Fibroblast of skin of right quadriceps (primary cell): ENCODE measurements at places on chromosomes 13 and 19.

- DNase-seq = peak; percentile 51
Measured at GRCh38 chr13:51148952-51149573, 38.0 kb upstream of the C13orf42 start.

DNA sequence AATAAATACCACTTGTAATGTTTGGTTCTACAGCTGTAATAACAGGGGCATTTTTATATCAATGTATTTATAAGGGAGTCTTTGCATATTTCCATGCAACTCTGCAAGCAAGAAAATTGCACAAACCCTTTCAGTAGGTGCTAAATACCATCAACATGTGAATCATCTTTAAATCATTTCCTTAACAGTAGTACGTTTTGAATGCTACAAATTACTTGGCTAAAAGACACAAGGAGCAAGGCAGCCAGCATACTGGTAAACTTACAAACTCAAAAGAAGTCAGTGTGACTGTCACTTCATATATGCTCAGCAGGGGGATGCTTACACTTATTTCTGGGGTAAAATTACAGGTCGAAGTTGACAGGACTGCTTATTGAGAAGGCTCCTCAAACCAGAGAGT is 402.4 kb downstream of the EFNB2 start:
- peak; percentile 90 for DNase-seq

DNA sequence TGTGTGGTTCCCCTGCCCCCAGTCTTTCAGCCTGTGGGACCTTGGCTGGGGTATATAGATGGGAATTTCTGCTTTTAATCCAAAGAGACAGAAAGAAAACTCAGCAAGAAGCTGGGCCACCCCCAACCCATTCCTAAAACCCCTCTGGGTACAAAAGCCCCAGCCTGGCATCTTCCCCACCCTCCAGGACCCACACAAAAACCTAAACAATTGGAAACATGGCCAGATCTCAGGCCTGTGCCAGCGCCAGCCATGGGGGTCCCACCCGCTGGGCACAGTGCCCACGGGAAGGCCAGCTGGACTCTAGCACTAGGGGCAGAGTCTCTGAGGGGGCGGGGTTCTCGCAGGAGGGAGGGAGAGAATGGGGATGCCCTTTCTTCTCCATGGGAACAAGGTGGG is 8.6 kb downstream of the LYL1 start:
- no peak for DNase-seq

DNA sequence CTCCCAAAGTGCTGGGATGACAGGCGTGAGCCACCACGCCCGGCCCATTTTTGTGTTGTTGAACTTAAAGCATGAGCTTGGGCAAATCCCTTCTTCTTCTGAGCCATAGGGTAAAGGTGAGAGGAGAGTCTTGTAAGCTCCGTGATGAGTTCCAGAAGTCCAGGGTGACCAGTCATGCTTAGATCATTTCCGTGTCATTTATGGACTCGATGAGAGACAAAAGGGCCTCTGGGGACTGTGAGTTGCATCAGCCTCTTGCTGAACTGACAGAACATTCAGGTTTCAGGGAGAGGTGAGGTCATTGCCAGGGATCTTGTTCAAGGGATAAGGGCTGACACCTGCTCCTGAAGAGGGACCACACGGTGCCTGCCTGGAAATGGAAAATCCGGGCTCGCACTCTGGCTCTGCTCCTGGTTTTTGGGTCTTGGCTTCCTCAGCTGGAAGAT is 53.6 kb downstream of the GADD45B start:
- DNase-seq = peak; percentile 96

GRCh38 chr19:3234800-3235199 is 10.3 kb downstream of the CELF5 start:
- no peak for DNase-seq

GRCh38 chr19:13961826-13962698 is 9.8 kb downstream of the DCAF15 start:
- DNase-seq = no peak

DNA sequence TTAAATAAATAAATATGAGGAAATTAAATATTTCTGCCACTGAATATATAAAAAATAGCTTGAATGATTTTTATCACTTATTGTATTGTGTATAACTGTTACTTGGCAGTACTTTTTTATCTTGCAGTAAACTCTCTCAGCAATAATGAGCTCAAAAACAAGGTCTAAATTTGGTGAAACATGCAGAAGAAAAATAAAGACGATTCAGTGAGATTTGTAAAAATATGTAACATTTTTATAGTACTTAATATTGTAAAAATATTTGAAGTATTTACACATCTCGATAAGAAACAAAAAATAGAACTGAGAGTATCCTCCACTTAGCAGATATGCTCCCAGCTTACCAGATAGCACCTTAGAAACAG is 120.6 kb upstream of the MLNR start:
- DNase-seq = no peak

- DNase-seq = no peak
Measured at GRCh38 chr13:114123876-114124275, 8.5 kb downstream of the RASA3 start.

DNA sequence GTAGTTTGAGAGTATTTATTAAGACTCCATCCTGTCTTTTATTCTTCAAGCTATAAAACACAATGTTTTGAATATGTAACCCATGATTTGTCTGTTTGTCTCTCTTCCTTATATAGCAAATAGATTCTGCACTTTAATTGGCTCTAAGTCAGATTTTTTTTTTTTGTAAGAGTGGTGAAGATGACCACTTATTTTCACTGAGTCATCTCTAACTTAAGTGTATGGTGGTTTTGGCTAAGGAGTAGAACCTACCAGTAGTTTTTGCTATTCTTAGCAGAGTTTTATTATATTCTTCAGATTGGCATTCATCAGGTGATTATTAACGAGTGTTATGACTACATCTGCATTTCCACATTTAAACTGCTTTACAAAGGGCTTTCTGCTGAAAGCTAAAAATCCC is 194.7 kb downstream of the LMO7 start:
- DNase-seq = peak; percentile 65

DNA sequence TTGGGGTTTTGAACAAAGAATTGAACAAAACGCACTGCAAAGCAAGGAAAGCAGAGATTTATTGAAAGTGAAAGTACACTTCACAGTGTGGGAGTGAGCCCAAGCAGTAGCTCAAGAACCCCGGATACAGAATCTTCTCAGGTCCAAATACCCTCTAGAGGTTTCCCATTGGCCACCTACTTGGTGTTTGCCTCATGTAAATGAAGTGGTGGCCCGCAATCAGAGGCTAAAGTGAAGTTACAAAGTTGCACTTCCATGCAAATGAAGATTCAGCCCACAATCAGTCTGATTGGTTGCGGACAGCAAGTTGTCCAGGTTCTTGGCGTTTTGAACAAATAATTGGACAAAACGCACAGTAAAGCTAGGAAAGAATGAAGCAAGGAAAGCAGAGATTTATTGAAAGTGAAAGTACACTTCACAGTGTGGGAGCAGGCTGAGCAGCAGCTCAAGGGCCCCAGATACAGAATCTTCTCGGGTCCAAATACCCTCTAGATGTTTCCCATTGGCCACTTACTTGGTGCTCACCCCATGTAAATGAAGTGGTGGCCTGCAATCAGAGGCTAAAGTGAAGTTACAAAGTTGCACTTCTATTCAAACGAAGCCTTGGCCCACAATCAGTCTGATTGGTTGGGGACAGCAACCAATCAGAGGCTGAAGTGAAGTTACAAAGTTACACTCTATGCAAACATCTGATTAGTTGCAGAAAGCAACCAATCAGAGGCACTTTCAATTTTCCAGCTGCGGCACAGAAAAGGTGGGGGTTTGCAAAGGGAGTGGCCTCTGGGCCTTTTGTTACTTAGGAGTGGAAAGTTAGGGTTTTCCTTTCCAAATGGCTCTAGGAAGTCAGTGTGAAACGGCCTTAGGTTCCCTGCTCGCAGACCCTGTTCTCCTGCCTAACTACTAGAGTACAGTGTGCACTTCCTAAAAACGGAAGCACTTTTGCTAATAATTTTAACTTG is 4.8 kb upstream of the TM9SF2 start:
- DNase-seq = peak; percentile 72

DNA sequence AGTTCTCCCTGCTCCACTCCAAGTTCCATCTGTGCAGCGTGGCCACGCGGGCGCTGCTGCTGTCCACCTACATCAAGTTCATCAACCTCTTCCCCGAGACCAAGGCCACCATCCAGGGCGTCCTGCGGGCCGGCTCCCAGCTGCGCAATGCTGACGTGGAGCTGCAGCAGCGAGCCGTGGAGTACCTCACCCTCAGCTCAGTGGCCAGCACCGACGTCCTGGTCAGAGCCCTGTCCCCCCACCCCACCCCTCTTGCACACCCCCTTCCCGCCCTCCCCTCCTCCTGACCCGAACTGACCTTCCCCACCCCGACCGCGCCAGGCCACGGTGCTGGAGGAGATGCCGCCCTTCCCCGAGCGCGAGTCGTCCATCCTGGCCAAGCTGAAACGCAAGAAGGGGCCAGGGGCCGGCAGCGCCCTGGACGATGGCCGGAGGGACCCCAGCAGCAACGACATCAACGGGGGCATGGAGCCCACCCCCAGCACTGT is 11.6 kb downstream of the FUZ start:
- DNase-seq = no peak

DNA sequence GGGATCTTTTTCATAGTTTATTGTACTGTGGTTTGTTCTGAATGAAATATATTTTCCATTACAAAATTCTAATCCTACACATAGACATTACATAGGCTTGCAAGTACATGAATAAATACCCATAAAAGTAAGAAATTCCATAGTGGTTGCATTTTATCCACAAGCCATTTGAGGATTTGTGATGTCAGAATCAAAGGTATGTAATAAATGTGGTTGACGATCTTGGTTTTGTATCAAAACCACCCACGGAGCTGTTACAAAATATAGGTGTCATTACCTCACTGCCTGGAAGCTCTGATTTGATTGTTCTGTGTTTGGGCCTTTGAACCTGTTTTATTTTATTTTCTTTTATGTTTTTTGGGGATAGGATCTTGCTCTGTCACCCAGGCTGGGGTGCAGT is 125.1 kb downstream of the NALCN start:
- peak; percentile 81 for DNase-seq

GRCh38 chr13:32824675-32825074 is 191.5 kb upstream of the KL start:
- DNase-seq = peak; percentile 93

DNA sequence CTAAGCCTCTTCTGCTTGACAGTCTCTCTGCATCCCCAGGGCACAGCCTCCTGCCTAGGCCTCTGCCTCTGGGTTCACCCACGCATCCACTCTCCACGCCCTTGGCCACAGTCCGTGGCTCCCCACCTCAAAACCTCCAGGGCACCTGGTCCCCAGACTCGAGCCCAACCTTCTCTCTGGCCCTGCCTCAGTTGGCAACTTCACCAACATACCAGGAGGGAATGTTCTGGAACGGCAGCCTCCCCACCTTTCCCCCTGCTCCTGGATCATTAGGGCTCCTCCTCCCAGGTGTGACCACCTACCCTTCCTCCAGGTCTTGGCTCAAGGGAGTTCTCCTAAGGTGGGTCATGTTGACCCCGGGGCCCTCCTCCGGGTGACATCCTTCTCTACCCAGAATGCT is 69.1 kb downstream of the SOX1 start:
- no peak for DNase-seq

DNA sequence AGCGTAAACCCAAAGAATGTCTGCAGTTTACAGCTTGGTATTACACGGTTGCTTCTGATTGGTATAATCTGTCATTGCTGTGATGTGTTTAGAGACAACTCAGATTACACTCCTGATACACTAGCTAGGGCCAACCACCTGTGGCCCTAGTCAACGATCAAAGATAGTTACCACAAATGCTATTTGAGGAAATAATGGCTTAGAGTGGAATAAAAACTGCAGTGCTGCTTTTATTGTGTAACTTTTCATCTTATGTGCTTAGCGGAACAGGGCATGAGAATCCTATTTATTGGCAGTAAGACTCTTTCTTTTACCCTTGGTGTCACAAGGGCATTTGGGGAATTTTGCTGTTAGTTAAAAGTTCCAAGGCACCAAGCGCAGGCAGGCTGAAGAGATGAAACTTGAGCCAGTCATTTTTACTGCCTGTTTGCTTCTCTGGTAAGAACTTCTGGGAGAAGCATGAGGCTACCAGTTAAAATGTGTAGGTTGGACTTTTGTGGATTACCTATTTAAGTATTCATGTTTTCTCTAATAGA is 363.3 kb downstream of the KCNRG start:
- DNase-seq = no peak

DNA sequence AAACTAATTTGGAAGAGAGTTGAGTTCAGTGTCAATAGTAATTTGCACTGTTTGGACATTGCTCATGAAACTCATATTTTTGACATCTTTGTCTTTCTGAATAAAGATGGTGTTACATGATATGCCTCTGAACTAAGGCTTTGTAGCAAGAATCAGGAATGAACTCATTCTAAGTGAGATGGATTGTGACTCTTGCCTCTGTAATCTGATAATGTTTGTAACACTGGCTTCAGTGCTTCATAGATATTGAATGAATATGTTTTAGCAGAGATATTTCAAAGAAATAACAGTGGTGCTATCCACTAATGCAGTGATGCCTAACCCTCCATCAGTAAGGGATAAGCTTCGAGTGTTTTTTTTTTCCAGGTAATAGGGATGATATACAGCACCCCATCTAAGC is 32.9 kb downstream of the TEX26 start:
- no peak for DNase-seq

GRCh38 chr13:28557725-28558520 is 63.0 kb upstream of the FLT1 start:
- DNase-seq = peak; percentile 97

- DNase-seq = no peak
Measured at GRCh38 chr13:56020425-56020824, 1120.3 kb upstream of the PRR20A start.

- no peak for DNase-seq
Measured at GRCh38 chr13:101408154-101408553, 8.2 kb downstream of the NALCN start.

DNA sequence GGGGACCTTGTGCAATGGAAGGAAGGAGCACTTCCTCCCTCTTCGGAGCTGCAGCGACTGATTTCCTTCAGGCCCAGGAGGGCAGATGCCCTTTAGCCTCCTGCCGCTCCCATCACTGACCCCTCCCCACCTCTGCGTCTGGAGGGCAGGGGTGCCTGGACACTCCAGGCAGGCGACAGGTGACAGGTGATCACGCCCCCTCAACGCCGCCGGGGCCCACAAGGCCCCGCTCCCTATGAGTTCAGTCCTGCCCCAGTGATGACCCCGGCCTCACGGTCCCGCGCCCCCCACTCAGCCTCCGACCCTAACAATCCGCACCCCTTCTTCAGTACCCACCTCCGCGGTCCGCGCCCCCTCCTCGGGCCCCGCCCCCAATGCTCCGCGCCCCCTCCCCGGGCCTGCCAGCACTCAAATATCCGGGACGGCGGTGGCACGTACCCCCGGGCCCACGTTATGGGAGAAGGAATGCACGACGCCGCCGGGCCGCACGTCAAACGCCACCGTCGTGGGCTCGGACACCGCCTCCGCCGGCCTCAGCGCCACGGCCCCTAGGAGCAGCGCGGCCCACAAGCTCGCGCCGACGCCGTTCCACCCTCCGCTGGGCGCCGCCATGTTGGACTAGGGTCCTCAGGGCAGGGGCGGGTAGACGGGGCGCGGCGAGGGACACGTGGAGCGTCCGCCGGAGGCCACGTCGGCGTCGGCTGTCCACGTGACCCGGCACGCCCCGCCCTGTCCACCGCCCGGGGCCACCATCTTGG is at the start of gene MYDGF:
TSS of gene MYDGF (minus strand) at position 620 of the 758 bp plus-strand sequence. CDS start at position 612, 8 bp downstream.
- DNase-seq = peak; percentile 90

GRCh38 chr13:106407338-106407737 is 128.1 kb downstream of the EFNB2 start:
- no peak for DNase-seq
